BJ (cell line): ENCODE measurements at places on chromosomes 7 and 10.

DNA sequence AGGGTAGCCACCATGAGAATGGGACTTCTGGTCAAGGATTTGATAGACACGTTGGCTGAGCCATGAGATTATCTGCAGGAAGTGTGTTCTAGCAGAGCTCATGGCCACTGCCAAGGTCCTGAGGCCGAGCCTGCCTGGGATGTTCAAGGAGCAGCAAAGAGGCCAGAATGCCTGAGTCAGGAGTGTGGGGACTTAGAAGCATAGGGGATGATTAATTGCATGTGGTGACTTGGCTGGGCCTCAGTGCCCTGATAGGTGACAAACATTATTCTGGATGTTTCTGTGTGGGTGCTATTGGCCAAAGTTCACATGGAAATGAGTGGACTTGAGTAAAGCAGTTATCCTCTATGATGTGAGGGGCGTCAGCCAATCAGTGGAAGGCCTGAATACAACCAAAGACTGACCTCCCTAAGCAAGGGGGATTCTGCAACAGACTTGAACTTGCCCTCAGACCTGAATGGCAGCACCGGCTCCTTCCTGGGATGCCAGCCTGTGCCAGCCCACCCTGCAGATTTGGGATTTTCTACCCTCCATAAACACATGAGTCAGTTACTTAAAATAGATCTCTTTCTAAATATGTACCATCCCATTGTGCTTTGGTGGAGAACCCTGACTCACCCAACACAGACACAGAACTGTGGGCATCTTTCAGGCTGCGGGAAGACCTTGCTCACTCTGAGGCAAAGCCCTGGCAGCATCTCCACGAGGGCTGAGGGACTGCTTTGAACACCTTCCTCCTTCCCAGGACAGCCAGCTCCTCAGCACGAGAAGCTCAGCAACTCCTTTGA is 363.9 kb upstream of the MGMT start:
- DNase-seq, result no peak

DNA sequence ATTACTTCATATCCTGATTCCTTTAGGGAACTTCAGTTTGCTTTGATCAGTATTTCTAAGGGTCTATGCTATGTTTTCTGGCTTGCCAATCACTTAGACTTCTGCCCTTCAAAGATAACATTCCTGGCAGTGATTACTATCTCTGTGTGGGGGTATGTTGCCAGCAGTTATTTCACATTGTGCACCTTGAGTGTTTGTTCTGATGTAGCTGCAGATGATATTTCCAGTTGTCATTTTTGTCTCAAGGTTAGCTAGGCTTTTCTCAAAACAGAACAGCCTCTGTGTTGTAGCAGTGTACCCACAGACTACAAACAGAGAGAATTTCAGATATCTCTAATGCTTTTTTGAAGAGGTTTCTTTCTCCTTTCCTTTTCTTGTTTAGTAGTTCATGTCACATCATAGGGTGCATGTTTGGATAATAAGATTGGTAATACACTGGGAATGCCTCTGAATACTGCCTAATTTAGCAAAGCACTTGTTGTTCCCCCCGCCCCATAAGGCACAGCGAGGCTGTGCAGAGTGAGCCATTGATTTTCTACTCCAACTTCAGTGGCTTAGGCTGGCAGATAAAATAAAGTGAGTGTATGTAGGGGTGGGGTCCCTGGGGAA is 134.7 kb upstream of the AGR3 start:
- DNase-seq, result no peak

GRCh38 chr7:81308643-81309322 is 389.9 kb upstream of the SEMA3C start:
- DNase-seq, result peak; percentile 21

DNA sequence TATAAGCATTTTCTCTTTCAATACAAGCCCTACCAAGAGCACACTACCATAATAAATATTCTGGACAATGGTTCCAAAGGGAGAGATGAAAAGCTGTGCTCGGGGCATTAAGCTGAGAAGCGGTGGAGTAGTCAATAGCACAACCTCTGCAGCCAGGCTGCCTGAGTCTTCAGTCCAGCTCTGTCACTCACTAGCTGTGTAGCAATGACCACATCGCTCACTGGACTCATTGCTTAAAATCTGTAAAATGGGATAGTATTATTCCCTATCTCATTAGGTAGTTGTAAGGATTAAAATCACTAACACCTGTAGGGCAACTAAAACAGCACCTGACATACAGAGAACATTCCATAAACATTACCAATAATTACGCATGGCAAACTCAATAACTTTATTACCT is 199.9 kb upstream of the KLF14 start:
- no peak for DNase-seq

- no peak for DNase-seq
Measured at GRCh38 chr10:79028451-79029010, 40.2 kb upstream of the ZMIZ1 start.

DNA sequence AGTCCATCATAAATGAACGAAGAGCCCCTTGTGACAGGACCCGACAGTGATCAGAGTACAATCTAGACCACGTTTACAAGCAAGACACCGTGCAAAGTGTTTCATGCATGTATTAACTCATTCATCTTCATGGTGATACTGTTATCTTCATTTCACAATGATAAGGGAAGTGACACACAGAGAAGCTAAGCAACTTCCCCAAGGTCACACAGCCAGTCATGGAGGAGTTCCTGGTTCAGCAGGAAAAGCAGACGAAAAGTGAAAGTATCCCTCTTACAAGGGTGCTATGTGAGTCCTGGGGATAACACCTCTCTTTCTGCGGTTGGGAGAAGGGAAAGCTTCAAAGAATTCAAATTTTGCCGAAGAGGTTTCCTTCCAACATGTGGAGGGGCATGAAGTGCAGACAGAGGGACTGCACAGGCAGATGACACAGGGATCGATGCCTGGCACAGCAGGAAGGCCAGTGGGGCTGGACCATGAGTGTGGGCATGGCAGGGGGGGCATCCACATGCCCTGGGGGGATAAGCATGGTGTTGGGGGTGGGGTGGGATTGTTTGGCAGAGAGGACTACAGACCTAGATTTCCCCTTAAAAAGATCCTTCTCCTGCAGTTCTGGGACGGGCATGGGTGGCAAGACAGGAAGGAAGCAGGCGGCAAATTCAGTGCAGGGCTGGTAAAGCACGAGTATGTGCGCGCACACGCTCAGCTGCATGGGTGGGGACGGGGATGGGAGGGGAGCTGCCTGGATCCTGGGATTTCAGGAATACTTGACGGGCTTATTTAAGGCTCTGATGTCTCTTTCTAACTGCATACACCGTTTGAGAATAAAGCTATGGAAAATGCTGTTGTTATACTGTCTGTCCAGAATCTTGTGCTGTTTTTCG is 33.5 kb upstream of the DDC start:
- no peak for DNase-seq

DNA sequence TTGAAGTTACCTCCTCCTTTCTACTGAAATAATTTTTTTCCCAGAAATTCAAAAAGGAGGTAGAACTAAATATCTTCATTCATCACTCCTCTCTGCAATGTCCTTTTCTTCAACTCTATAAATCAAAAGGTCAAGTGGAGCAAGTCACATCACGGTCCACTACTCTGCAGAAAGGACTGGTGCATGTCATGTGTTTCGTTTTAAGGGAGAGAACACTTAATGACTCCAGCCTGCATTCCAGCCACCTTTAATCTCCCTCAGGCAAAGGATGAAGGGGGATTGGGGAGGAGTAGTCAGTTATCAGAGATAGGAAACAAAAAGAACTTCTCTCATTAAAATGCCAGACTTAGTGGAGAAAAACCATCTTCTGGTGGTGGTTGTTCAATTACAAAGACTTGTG is 78.9 kb downstream of the ANK3 start:
- DNase-seq, result no peak

GRCh38 chr10:102120142-102120990 is at the start of gene LDB1:
LDB1 (minus strand) TSS chr10:102120368; CDS start chr10:102120110, 258 bp downstream.
- no peak for DNase-seq

DNA sequence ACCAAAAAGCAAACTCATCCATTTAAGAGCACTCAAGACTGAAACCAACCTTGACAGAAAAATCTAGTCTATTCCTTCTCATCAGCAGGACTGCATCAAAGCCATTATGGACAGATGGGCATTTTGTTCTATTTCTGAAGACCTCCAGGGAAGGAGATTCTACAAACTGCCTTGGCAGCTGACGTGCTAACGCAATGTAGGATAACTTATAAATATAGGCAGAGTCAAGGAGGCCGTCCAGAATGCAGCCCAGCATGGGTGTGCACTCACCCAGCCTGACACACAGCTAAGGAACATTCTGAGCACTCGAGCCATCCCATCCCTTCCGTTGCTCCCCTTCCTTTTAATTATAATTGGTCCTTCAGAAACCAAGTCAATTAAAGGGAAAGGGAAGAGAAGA is 25.3 kb upstream of the NEBL start:
- DNase-seq, result no peak

DNA sequence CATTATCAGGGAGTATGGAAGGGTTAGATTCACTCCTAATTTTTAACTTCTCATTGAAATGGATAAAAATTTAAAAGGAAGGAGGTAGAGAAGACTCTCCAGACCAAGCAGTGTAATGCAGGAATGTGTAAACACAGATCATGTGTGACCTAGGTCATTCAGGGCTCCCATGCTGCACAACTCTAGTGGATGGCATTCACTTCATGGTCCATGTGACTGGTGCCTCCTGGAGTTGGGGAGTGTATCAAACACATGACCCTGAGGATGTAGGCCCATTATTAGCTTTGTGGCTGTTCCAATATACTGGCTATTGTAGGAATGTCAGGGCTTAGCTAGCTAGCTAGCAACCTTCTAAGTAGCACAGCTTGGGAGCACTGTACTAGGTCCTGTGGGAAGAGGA is 109.9 kb downstream of the SLC25A13 start:
- DNase-seq, result no peak

- DNase-seq, result no peak
Measured at GRCh38 chr10:70328967-70329366, 45.2 kb upstream of the NPFFR1 start.

DNA sequence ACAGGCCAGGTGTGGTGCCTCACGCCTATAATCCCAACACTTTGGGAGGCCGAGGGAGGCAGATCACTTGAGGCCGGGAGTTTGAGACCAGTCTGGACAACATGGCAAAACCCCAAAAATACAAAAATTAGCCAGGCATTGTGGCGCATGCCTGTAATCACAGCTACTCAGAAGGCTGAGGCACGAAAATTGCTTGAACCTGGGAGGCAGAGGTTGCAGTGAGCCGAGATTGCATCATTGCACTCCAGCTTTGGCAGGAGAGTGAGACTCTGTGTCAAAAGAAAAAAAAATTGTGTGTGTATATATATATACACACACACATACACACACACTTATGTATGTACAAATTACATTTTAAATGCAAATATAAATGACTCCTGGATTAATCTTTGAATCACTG is 76.8 kb upstream of the LRRN3 start:
- DNase-seq, result no peak
